ENCODE measurements at places on chromosomes 7 and 10.

DNA sequence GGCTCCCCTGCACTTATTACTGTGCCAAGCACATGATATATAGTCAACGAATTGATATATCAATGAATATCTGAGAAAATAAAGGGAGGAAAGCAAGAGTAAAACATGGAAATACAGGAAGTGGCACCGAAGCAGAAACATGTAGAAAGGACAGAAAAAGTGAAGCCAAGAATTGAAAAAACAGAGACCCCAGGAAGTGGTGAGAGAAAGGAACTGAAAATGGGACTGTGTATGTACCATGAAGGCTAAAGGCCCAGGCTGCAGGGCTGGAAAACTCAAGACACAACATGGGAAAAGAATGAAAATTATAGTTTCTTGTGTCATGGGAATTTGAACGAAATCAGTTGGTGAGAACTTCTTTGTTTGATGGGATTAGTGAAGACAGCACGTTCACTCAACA, 60.6 kb downstream of the MAP3K8 start:
- DNase-seq = no peak

GRCh38 chr10:14062528-14063260, 268.0 kb downstream of the FRMD4A start:
- peak; percentile 14 for DNase-seq

GRCh38 chr7:132756484-132756990, 180.3 kb upstream of the PLXNA4 start:
- no peak for DNase-seq

DNA sequence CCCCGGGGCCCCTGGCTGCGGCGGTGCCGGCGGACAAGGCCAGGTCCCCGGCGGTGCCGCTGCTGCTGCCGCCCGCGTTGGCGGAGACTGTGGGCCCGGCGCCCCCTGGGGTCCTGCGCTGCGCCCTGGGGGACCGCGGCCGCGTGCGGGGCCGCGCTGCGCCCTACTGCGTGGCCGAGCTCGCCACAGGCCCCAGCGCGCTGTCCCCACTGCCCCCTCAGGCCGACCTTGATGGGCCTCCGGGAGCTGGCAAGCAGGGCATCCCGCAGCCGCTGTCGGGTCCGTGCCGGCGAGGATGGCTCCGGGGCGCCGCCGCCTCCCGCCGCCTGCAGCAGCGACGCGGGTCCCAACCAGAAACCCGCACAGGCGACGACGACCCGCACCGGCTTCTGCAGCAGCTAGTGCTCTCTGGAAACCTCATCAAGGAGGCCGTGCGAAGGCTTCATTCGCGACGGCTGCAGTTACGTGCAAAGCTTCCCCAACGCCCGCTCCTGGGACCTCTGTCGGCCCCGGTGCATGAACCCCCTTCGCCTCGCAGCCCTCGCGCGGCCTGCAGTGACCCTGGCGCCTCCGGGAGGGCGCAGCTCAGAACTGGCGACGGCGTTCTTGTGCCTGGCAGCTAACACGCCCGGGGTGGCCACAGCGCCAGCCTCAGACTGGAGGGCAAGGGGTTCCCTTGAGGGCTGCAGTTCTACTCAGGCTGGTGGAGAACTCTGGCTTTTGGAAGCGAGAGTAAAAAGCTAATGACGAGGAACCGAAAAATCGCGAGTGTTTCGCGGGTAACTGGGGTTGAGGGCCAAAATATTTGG, 804 bp downstream of the FRAT1 start:
- no peak for DNase-seq
